T follicular helper cell (primary cell): ENCODE measurements at places on chromosomes 11 and 22.

DNA sequence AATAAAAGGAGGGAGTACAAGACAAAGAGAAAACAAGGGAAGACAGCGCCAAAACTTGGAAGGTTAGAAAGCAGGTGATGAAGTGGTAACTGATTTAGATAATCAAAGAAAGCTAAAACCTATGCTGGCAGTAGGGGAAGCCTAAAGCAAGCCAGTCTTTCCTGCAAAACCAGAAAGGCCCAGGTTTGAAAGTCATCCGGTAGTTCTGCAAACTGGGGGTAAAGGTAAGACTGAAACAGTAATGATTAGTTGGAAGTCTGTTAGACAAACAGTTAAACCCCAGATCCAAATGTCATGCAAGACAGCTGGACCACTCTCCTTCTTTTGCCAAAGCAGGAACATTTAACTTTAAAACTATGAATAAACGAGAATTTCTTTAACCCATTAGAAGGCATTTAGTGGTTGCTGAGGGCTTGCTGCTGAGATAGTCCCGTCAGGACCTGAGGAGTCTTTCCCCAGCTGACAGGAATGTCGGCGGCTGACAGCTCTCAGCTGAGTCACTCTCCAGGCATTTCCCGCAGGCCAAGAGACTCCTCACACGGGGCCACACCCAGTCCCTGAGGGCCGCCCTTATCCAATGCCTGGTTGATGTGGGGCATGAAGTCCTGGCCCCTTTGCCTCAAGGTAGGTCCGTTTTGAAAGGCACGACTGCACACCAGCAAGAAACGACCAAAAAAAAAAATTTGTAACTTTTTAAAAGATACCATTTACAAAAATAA lies 36.3 kb upstream of the CFAP300 start:
- no peak for DNase-seq

GRCh38 chr11:27370374-27370773 lies 7.4 kb upstream of the CCDC34 start:
- no peak for DNase-seq

DNA sequence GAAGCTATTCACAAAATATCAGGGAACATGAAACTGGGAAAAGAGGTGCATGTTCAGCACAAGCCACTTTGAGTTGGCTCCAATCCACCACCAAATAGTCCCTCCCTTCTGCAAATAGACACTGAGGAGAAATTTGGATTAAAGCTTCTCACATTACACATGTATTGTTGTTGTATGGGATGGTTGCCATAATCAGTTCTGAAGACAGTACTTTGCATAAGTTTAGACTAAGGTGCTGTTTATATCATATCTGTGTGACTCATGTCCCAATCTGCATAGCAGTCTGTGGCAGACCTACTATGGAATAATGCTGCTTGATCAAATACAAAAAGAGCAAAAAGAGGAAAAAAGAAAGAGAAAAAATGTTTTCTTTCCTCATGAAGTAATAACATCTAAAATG lies 376.7 kb upstream of the DDI1 start:
- DNase-seq = no peak

- no peak for DNase-seq
These were observed 5.2 kb downstream of the SMARCB1 start for GRCh38 chr22:23791738-23792645.

DNA sequence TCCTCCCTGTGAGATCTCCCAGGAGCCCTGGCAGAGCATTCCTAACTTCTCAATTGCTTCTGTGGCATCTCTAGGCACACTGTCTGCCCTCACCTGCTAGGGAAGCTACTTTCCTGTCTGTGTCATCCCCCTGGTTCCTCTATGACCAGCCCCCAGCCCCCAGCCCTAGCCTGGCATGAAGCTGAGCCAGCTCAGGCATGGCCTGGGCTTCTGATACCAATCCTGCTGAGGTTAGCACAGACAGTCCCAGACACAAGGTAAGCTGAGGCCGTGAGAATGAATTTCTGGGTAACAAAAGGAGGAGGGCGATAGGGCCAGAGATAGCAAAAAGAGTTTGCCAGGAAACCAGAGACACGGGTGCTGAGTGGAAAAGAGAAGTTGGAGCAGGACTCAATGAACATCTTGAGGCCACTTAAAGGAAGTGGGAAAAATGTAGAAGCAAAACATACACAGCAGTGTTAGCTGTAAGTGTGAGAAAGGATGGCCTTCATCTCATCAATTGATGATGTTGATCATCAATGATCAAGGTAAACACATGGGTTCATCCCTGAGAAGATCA lies 87.6 kb upstream of the PICALM start:
- no peak for DNase-seq

DNA sequence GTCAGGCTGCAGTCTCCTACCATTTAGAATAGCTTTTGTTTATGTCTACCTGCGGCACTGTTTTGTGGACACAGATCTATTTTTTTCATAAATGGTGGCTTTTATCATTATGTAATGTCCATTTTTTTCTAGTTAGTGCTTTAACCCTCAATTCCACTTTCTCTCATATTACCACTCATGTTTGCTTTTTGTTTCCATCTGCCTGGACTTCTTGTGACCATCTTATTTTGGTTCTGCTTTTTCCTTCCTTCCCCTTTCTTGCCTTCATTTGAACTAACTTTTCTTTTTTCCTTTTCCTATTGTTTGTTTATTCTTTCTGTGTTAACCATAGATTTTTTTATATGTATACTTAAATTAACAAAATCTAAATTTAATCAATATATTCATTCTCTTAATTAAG lies 98.5 kb upstream of the SLC22A12 start:
- DNase-seq = no peak

DNA sequence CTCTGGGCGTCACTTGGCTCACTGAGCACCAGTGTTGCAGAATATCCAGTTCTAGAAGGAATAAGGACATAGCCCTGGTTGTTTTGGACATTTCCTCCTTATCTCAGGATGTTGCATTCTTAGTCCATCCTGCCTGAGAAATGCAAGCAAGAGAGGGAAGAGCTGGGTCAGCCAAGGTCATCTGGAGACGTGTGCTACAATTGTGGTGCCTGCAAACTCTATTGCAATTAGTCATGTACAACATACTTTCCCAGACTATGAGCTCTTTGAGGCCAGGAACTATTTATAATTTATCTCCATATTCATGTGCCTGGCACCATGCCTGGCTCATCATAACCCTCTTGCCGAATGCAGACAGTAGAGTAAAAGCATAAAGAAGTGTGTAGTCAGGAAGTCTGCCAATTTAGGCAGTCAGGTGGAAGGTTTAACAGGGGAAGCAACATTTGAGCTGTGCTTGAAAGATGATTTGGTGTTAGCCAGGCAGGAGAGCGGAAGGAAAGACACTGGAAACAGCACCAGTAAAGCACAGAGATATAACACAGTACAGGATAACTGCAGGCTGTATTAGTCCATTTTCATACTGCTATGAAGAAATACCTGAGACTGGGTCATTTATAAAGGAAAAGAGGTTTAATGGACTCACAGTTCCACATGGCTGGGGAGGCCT lies 129.4 kb upstream of the PAX6 start:
- no peak for DNase-seq

GRCh38 chr11:10414659-10415058 lies 40.4 kb upstream of the AMPD3 start:
- no peak for DNase-seq

GRCh38 chr11:47325271-47326041 lies 27.0 kb downstream of the MYBPC3 start:
- DNase-seq = no peak

DNA sequence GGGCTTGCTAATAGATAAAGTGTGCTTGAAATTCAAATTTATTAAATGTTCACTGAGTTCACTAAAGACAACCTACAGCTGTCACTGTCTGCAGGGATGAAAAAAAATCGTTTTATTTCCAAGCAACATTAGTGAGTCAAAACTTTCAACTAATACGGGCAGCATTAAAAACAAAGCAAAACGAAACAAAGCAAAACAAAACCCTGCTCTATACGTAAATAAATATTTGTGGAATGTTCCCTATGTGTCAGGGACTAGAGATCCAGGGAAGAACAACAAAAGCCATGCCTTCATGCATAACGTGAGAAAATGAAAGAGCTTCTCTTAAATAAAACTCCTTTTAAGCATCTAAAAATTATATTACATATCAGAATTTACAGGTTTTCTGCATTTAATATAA lies 553 bp downstream of the NAALAD2 start:
- no peak for DNase-seq

DNA sequence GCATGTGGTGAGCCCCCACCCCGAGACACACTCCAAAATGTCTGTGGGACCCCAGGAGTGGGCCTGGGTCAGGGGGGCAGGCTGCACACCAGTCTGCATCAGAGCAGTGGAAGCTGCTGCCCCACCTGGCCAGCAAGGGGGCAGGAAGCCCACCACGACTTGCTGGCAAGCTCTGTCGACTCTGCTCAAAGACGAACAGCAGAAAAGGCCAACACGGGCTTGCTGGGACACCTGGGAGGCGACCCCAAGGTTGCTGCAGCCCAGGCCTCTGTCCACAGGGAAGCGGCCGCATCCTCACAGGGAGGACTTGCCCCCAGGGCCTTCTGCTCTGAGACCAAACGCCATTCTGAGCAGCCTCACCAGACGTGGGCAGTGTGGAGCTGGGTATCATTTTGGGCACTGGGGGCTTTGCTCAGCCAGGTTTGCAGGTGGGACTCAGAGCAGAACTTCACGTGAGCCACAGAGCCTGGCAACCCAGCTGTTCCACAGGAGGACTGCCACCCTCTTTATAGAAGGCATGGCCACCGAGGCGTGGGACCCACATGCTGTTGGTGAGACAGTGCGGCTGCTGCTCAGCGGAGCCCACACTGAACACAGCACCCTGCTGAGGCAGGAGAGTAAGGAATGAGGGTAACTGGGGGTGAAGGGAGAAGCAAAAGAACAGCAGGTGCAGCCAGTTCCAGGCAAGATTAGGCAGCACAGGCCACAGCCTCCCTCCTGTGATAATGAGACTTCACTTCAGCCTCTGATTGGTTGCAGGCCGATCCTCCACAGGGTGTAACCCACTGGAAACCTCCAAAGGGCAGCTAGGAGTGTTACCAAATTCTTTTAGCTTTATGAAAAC lies 11.0 kb downstream of the IL17REL start:
- no peak for DNase-seq

- no peak for DNase-seq
These were observed 56.1 kb upstream of the TIMP3 start for GRCh38 chr22:32745251-32745995.

- DNase-seq = no peak
These were observed 316.1 kb downstream of the TMEM135 start for GRCh38 chr11:87353771-87354345.

GRCh38 chr11:67732045-67732787 lies 57.8 kb upstream of the ALDH3B2 start:
- peak; percentile 31 for DNase-seq

DNA sequence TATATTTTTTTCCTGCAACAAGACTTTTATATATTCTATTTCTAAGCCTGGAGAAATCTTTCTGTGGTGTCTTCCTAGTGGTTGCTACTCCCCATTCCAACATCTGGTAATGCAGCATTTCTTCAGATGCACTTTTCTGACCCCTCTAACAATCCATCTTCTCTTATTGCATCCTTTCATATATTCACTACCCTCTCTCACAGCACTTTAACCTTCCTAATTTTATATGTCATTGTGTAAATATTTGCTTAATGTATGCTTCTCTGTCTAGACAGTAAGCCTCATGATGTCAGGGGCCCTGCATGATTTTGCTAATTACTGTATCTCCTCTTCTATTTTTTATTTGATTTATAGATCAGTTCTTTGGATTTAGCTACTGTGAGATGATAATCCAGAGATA lies 701.6 kb downstream of the KCNA4 start:
- DNase-seq = no peak

- DNase-seq = no peak
These were observed 575 bp downstream of the MFNG start for GRCh38 chr22:37485395-37486223.

DNA sequence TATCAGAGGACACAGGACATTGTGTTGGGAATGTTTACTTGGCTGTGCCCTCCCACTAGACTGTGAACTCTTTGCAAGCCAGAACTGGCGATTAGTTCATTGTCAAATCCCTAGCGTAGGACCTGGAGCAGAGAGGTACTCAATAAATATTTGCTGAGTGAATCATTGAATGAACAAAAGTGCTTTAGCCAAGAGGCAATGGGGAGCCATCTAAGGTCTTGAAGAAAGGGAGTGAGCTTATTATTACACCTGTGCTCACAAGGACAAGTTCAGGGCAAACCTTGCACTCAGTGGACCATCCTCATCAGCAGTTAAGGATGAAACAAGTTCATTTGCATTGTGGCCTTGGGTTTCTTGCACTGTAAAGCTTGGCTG lies 1.1 kb upstream of the RASSF10 start:
- no peak for DNase-seq
